ENCODE measurements at places on chromosomes 6 and 20.
A peak's percentile ranks its signal among the peaks of the same experiment; 100 is the strongest.

DNA sequence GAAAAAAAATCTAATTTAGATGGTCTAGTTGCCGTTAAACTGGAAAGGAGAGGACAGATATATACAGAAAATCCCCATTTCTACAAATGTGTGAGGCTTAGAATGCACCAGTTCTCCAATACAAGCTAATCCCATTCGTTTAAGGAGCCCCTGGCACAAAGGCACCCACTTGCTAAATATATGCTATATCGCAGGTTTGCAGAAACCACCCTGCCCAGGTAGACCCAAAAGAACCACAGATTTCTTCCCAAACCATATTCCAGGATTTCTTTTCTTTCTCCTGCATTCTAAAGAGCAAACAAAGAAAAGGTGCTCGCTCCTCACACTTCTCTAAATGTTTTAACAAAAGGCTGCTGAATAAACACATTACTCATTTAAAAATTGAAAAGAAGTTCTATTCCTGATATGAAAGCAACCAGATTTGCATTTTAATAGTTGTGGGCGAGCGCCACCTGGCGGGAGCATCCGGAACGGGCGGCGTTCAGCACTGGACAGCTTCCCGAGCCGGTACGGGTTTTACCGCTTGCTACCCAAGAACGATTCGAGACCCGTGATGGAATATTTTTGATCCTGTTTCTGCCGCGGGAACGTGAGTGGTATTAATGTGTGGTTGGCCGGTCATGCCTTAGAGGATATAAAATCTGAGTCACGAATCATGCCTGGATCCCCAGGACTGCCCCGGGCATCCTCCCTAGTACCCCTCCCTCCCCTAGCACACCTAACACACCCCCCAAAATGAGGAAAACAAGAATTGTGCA is 2.1 kb downstream of the PTPRT start:
- 0 out of 2 replicates have a peak, but pooled peaks cover 3% of the 10 kb centered on the region for H3K4me1 ChIP-seq
- H3K27ac ChIP-seq, result no peak overlapping the region
- H3K27me3 ChIP-seq, result peaks cover 26% of the 10 kb centered on the region
- DNase-seq, result peak; percentile 31
- H3K4me3 ChIP-seq, result peak overlapping the region; percentile 15
- H3K36me3 ChIP-seq, result no peaks in the 10 kb centered on the region

DNA sequence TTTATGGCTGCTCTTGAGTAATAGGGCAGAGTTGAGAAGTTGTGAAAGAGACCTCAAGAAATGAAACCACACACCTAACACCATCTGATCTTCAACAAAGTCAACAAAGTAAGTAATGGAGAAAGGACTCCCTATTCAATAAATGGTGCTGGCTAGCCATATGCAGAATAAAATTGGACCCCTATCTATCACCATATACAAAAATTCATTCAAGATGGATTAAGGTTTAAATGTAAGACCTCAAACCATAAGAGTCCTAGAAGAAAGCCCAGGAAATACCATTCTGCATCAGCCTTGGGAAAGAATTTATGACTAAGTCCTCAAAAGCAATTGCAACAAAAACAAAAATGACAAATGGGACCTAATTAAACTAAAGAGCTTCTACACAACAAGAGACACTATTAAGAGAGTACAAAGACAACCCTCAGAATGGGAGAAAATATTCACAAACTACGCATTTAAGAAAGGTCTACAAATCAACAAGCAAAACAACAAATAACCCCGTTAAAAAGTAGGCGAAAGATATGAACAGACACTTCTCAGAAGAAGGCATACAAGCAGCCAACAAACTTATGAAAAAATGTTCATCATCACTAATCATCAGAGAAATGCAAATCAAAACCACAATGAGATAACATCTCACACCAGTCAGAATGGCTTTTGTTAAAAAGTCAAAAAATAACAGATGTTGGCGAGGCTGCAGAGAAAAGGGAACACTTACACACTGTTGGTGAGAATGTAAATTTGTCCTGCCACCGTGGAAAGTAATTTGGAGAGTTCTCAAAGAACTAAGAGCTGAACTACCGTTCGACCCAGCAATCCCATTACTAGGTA is 4.0 kb downstream of the MAP3K5 start:
- peaks cover 9% of the 10 kb centered on the region for H3K27me3 ChIP-seq
- no peak overlapping the region for H3K27ac ChIP-seq
- no peak overlapping the region for H3K4me3 ChIP-seq
- DNase-seq, result no peak
- H3K36me3 ChIP-seq, result no peaks in the 10 kb centered on the region
- peaks cover 2% of the 10 kb centered on the region for H3K4me1 ChIP-seq

DNA sequence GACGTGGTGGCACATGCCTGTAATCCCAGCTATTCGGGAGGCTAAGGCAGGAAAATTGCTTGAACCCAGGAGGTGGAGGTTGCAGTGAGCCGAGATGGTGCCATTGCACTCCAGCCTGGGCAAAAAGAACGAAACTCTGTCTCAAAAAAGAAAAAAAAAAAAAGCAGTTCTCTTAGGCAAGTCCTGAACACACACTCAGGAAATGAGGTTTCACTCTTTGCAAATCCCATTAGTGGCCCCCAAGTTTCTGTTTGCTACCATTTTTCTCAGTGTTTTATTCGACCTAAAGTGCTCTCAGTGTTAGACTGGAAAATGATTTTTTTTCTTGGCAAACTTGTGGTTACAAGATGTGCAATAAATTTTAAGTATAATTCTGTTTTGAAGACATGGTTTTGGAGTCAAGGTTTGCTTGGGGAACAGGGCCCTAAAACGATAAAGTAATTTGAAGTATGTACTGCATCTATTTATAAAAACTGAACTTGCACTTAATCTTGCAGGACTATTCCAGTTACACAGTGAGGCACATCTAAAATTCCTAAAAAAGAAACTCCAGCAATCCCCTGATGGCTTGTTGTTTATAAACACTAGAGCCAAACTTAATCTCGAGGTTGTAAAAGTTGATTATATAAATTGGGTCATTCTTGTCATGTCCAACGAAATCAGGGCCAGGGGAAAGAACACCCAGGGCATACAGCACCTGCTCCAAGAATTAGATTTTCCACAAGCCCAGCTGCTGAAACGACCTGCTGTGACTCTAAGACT is 42.6 kb downstream of the MAP1LC3A start:
- H3K36me3 ChIP-seq, result no peaks in the 10 kb centered on the region
- no peak overlapping the region for H3K27ac ChIP-seq
- no peak overlapping the region for H3K4me3 ChIP-seq
- DNase-seq, result no peak
- no peaks in the 10 kb centered on the region for H3K4me1 ChIP-seq
- H3K27me3 ChIP-seq, result no peaks in the 10 kb centered on the region

GRCh38 chr6:30075094-30075789 is at the start of gene RNF39:
Gene RNF39, minus strand, starts transcription at chr6:30075769. Its CDS starts 184 bp downstream, at chr6:30075585.
- H3K27me3 ChIP-seq, result peaks cover 51% of the 10 kb centered on the region
- 0 out of 2 replicates have a peak, but pooled peaks cover 2% of the 10 kb centered on the region for H3K4me1 ChIP-seq
- H3K4me3 ChIP-seq, result peak within 1 kb of the TSS; percentile 38
- H3K36me3 ChIP-seq, result no peaks in the 10 kb centered on the region
- DNase-seq, result no peak
- no peak within 1 kb of the TSS for H3K27ac ChIP-seq

- H3K27me3 ChIP-seq, result no peaks in the 10 kb centered on the region
- peak overlapping the region; percentile 86 for H3K4me3 ChIP-seq
- no peaks in the 10 kb centered on the region for H3K36me3 ChIP-seq
- no peak for DNase-seq
- peaks cover 2% of the 10 kb centered on the region for H3K4me1 ChIP-seq
- no peak overlapping the region for H3K27ac ChIP-seq
Measured at GRCh38 chr20:3768342-3769130, 983 bp upstream of the ADISSP start.

DNA sequence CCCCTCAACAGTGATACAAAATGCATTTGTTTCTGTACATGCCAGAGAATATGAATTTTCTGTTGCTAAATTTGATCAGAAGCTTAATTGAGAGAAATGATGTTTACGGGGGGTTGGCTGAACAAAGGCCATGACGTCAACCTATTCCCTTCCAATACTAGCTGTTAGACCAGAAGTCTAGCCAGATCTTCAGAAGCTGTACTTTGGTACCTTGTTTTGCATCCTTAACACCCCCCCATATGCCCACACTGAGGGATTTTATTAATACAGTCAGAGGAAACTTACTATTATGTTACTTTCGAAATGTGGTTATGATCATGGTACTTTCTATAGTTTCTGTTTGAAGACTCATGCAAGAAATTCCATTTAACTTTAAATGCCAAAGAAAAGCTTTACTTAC is 3.1 kb downstream of the NCOA7 start:
- DNase-seq, result no peak
- no peaks in the 10 kb centered on the region for H3K36me3 ChIP-seq
- no peak overlapping the region for H3K4me3 ChIP-seq

GRCh38 chr20:1489764-1490436 is 1.3 kb downstream of the SIRPB2 start:
- H3K27me3 ChIP-seq, result no peaks in the 10 kb centered on the region
- DNase-seq, result no peak

DNA sequence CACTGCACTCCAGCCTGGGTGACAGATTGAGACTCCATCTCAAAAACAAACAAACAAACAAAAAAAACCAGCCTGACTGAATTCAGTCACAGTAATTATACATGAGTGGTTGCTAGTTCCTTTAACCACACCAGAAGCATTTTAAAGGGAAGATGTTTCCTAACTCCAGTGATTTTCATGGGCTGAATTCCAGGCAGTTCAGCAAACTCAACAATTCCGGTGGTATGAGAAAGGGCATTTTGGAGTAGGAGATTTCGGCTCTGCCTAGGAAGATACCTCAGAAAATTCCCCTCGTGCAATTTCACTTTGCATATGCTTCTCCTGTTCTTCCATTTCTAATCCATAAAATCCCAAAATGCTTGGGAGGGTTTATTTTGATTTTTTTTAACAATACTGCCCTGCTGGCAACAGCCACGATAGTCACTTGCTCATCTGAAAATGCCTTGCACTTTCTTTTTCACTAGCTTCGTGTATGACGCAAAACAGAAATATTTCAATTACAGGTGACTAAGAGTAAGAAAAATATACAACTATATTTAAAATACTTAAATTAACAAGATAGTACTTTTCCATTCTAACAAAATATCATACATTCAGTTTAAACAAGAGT is 48.3 kb upstream of the IPCEF1 start:
- no peak for DNase-seq
- no peak overlapping the region for H3K27ac ChIP-seq
- no peak overlapping the region for H3K4me3 ChIP-seq
- H3K27me3 ChIP-seq, result no peaks in the 10 kb centered on the region
- H3K4me1 ChIP-seq, result no peaks in the 10 kb centered on the region

GRCh38 chr6:11121851-11122250 is 10.3 kb upstream of the ERVFRD-1 start:
- no peak for DNase-seq
- H3K36me3 ChIP-seq, result no peaks in the 10 kb centered on the region
- no peaks in the 10 kb centered on the region for H3K4me1 ChIP-seq
- H3K27ac ChIP-seq, result no peak overlapping the region
- H3K27me3 ChIP-seq, result no peaks in the 10 kb centered on the region

DNA sequence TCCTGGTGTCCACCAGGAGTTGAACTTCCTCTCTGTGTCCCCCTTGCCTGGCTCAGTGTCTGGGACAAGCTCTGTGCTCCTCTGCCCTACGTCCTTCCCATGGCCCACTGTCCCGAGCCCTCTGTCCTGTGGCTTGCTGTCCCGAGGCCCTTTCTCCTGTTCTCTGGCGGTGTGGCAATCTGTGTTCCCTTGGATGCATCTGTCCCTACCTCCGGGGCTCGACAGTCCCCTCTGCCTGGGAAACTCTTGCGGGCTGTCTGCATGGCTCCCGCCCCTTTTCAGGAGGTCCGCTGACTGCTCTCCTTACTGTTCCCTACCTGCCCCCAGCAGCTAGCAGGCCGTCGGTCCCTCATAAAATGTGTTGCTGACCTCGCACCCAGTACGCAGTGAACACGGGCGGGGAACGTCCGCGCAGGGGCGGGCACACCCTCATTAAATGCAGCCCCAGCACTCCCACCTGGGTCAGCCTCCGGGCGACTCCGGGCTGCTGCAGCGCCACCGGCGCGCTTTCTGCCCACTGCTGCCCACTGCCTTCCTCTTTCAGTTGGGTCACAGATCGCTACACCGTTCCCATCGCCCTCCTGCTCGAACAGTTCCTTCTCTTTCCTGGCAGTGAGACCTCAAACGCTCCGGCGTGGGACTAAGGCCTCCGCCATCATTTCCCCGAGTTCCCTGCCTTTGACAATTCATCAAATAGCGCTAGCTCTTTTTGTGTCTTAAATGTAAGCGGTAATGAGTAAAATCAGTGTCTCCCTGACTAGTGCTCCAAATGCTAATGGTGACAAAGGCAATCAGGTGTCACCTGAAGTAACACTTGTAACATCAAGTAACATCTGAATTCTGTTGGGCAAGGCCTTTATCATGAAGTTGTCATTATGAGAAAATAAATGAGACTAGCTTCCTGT is 60.5 kb downstream of the RSPH3 start:
- no peaks in the 10 kb centered on the region for H3K27me3 ChIP-seq
- no peak overlapping the region for H3K27ac ChIP-seq
- no peak overlapping the region for H3K4me3 ChIP-seq
- no peaks in the 10 kb centered on the region for H3K36me3 ChIP-seq

- no peaks in the 10 kb centered on the region for H3K36me3 ChIP-seq
- no peak for DNase-seq
- H3K4me1 ChIP-seq, result no peaks in the 10 kb centered on the region
- H3K27me3 ChIP-seq, result no peaks in the 10 kb centered on the region
Measured at GRCh38 chr6:134995536-134995935, 45.6 kb upstream of the ALDH8A1 start.

DNA sequence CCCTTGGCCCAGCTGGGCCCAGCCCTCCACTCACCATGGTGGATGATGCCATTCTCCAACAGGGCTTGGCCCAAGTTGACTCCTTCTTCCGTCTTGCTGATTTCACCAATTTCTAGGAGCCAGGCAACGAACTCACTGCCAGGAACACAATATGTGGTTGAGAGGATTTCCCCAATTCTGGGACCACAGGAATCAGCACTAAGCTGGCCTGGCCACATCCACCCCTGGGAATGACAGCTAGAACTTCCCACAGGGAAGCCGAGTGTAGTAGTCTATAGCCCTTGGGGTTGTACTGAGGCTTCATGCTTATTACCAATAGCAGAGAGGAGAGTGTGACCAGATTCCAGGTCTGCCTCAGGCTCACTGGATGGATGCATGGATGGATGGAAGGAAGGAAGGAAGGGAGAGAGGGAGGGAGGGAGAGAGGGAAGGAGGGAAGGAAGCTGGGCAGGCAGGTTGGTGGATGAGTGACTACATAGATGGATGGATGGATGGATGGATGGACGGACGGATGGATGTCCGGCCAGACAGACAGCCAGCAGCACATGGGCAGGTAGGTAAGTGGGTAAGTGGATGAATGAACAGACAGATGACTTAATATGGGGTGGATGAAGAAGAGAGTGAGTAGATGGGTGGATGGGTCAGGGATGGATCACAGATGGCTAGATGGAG is 146.5 kb downstream of the PREX1 start:
- no peaks in the 10 kb centered on the region for H3K36me3 ChIP-seq
- H3K4me3 ChIP-seq, result no peak overlapping the region
- H3K27ac ChIP-seq, result no peak overlapping the region
- DNase-seq, result no peak
- H3K4me1 ChIP-seq, result peaks cover 9% of the 10 kb centered on the region
- H3K27me3 ChIP-seq, result no peaks in the 10 kb centered on the region

GRCh38 chr6:119209452-119210205 is 131.2 kb upstream of the FAM184A start:
- H3K36me3 ChIP-seq, result no peaks in the 10 kb centered on the region
- no peak overlapping the region for H3K27ac ChIP-seq
- H3K4me3 ChIP-seq, result no peak overlapping the region
- no peak for DNase-seq
- no peaks in the 10 kb centered on the region for H3K27me3 ChIP-seq

GRCh38 chr6:79250559-79250958 is 16.1 kb upstream of the HMGN3 start:
- H3K4me1 ChIP-seq, result no peaks in the 10 kb centered on the region
- H3K27ac ChIP-seq, result no peak overlapping the region
- H3K36me3 ChIP-seq, result no peaks in the 10 kb centered on the region
- H3K27me3 ChIP-seq, result no peaks in the 10 kb centered on the region
- DNase-seq, result no peak

Measured in iPS DF 6.9 (cell line).